ENCODE measurements at places on chromosomes 2 and 18. TPM values are rescaled to one million over a fixed set of nuclear protein-coding genes. Genes with fewer than 3 reads are reported as not detected.

Gene SCN3A
- total RNA-seq: 3.7 TPM

Gene POTEI
- 1.3 TPM for total RNA-seq

Gene MIB1
- total RNA-seq: 90.9 TPM

Gene ZNF521
- total RNA-seq: 86.1 TPM

Gene MGAT4A
- total RNA-seq: 12.2 TPM
